SIG-M5 (cell line): ENCODE measurements at places on chromosomes 4 and X.

- DNase-seq: no peak
Measured at GRCh38 chr4:127145006-127145540, 487.7 kb upstream of the INTU start.

DNA sequence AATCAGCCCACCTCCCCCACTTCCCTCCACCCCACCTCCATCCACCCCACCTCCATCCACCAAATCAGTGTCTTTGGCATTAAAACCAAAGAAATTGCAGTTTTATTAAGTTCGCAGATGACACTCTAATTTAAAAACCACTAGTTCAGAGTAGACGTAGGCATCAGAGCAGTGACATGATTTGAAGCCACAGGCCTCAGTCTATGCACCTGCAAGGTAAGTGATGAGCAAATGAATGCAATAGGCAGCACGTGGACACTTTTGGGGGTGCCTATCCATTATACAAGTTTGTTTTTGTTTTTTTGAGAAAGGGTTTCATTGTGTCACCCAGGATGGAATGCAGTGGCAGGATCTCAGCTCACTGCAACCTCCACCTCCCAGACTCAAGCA lies 88.0 kb upstream of the TRIM2 start:
- DNase-seq: no peak

GRCh38 chr4:122815248-122815647 lies 11.4 kb upstream of the FGF2 start:
- DNase-seq: no peak

GRCh38 chrX:50697691-50698090 lies 116.3 kb downstream of the SHROOM4 start:
- DNase-seq: no peak

- no peak for DNase-seq
Measured at GRCh38 chrX:110315551-110315950, 2.3 kb downstream of the AMMECR1 start.

DNA sequence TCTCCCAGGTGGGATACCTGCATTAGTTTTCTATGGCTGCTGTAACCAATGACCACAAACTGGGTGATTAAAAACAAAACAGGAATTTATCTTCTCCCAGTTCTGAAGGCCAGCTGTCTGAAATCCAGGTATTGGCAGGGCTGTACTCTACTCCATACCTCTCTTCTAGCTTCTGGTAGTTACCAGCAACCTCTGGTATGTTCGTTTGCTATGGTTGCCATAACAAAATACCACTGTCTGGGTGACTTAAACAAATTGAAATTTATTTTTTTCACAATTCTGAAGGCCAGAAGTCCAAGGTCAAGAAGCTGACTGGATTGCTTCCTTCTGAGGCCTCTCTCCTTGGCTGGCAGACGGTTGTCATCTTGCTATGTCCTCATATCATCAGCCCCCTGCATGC lies 642.1 kb upstream of the TENM3 start:
- no peak for DNase-seq

DNA sequence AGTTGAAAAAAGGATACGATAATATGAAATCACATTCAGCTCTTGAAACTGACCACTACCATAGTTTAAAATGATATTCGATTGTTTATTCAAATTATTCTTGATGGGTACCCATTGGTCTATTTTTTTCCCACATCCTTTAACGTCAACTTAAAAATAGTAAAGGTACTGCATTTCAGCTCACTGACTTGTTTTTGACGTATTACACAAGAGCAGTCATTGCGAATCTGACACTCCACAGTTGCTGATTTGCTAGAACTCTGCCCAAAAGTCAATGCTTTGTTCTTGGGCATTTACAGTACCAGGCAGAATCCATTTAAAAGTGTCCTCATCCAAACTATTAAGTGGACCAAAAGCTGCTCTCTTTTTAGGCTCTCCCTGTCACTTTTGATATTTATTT lies 1.2 kb upstream of the PDS5A start:
- DNase-seq: no peak
